ENCODE measurements at places on chromosomes 2 and 18.

DNA sequence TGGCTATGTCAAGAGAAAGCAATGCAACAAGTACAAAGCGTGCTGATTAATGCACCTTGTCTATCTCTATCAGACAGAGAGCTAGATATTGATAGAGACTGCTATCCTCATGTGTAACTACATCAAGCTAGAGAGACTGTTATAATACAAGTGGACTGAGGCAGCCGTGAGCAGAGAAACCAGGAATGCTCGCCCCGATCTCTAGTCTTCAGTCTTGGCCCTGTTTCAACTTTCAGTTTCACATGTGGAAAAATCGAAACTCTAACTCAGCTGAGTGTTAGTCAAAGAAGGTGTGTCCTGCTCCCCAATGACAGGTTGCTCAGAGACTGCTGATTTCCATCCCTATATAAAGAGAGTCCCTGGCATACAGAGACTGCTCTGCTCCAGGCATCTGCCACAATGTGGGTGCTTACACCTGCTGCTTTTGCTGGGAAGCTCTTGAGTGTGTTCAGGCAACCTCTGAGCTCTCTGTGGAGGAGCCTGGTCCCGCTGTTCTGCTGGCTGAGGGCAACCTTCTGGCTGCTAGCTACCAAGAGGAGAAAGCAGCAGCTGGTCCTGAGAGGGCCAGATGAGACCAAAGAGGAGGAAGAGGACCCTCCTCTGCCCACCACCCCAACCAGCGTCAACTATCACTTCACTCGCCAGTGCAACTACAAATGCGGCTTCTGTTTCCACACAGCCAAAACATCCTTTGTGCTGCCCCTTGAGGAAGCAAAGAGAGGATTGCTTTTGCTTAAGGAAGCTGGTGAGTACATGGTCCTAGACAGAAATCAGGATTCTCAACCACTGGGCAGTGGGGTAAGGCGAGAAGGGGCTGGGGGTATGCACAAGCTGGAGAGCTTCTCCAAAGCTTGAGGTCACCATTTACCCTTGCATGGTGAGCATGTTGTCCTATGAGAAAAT, at the start of gene RSAD2:
TSS of gene RSAD2 (plus strand) at position 376 of the 903 bp plus-strand sequence. CDS start at position 400, 24 bp downstream.
- DNase-seq, result peak; percentile 67

DNA sequence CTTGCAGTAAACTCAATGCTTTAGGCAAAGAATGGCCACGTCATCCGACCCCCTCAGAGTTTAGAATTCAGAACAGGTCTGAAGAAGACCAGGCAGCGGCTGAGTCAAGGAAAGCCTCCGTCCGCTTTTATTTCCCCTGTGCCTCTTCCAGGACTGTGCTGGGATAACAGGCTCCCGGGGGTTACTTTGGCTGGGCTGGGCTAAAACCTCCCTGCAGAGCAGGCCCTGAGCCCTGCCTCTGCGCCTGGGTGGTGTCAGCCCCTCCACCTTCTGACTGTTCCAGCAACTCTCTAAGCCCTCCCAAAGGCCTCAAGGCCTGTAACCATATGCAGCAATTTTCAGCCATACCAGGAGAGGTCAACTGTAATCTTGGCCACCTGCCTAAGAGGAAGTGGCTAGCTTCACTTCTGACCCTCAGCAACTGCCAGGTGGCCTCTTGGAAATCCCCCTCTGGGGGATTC, 166.5 kb downstream of the RPIA start:
- no peak for DNase-seq

DNA sequence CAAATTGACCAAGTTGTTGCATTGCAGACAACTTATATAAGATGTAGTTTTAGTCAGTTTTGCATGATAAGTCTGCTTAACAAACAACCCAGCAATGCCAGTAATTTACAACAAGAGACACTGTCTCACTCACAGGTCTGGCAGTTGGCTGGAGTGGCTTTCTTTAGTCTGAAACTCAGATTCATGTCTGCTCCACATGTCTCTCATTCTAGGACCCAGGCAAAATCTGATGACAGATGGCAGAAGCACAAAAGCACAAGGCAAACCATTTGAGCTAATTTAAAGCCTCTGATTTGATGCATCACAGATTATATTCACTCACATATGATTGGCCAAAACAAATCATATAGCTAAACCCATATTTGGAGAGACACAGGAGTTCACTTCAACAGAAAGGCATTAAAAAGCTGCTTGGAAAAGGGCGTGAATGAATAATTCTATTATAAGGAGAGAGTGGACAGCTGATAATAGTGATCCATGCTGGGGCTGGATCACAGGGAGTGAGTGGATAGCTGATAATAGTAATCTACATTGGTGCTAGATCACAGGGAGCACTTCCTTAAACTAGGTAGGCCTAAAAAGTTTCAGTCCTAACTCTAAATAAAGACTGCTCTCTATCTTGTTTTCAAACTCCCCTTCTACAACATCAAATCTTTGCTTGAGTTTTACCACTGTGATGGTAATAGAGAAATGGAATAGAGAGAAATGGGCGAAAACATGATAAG, 593.2 kb upstream of the ZNF804A start:
- no peak for DNase-seq

GRCh38 chr2:126657148-126657635, 1.2 kb downstream of the GYPC start:
- DNase-seq, result peak; percentile 77

DNA sequence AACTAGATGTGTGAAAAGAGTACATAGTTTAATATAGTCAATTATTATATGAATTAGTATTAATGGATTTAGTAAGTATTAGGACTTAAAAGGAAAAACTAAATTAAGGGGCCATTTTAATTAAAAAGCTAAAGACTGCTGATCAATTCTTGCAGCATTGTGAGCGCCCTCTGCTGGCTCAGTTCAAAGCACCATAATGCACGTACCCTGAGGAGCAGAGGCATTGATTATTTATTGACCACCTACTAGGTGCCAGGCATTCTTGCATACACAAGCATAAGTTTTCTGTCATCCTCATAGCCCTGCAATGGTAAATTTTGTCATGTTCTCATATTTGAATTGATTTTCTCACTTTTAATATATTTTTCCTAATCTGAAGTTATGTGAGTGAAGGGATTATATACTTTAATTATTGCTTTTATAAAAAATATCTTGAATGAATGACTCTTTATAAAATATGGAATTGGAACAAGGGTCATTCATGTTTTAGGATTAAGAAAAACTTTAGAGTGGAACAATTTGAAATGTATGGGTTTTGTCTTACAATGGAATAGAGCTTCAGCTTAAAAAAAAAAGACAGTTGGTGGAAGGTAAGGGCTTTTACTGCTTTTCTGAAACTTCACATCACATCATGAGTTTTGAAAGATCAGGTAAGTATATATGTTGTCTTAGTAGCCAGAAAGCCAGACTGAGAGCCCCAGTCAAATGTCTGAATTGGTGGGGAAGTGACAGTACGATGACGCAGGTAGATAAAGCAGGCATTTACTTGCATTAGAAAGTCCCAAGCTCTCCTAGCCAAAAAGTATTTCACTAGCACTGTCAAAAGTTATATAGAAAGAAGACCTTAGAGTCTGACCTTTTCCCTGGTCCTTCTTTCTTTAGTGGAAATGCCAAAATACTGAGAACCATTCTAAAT, 9.7 kb downstream of the ITGA4 start:
- DNase-seq, result peak; percentile 91

DNA sequence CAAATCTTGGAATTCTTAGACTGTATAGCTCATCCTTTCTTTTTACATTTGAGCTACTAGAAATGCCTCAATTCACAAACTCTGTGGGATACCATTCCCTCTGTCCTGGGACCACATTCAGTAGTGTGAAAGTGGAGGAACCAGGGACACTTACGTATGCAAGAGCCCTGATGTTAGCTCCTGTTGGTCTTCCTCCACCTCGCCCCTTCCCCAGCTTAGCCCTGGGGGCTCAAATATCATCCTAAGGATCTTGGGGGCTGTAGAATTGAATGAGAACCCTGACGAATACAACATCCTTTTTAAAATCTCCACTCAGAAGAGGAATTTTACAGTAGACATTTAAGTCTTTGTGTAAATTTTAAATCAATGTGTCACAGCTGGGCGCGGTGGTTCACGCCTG, 65.2 kb upstream of the RAPH1 start:
- no peak for DNase-seq

DNA sequence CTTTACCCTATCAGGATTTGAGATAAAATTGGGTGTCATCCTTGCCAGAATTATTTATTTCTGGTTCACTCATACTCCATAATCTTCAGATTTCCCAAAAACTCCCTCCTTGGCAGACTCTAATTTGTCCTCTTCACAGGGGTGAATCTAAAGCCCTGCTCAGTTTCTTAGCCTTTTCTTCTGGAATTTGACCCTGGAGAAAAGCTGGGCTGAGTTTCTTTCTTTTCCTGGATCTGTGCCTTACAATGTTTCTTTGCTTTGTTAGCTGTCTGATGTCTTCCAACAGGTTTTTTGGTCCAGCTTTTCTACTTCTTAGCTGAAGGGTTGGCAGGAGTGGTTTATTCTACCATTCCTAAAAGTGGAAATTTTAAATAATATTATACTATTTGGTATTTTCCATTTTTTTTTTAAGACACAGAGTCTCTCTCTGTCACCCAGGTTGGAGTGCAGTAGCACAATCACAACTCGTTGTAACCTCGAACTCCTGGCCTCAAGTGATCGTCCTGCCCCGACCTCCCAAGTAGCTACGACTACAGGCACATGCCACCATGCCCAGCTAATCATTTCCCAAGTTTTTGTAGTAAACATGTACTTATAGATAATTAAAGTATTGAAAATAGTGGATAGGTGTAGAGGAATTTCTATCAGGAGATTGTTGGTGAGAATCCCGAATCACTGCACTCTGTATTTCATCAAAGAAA, 138.4 kb upstream of the TWIST2 start:
- no peak for DNase-seq

DNA sequence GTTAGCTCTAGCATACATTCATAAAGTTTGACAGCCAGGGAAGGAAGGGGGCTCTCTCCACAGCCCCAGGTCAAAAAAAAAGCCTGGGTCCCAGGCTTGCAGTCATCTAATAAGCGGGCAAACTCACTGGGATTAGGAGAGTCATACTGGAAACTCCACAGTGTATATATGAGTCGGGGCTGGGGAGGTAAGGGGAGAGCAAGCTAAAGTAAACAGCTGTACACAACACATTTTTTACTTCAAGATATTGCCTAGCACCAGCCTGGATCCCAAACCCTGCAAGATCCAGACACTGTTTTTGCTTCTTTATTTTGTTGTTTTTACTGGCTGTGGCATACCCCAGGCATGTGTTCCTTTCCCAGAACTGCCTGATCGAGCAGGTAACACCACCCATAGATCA, 291.3 kb upstream of the TANK start:
- DNase-seq, result no peak

DNA sequence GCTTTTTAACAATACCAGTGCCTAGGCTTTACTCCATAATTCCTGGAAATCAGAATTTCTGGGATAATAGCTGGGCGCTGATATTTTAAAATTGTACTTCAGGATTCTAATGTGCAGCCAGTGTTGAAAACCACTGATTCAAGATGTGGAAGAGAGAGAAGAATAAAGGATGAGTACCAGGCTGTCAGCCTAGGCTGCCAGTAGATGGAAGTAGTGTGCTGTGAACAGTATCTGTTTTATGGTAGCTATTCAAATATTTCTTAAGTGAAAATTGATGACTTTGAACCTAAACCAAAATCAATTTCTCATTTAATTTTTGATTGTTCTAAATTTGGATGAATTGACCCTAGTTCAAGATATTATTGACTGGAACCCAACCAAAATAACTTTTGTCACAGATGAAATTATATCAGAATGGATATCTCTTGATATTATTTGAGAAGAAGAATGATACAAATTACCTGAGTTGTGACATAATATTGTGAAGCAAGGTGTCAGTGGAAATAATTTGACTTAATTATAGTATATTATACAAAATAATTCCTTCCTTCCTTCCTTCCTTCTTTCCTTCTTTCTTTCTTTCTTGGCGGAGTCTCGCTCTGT, 88.0 kb downstream of the COMMD1 start:
- DNase-seq, result no peak

DNA sequence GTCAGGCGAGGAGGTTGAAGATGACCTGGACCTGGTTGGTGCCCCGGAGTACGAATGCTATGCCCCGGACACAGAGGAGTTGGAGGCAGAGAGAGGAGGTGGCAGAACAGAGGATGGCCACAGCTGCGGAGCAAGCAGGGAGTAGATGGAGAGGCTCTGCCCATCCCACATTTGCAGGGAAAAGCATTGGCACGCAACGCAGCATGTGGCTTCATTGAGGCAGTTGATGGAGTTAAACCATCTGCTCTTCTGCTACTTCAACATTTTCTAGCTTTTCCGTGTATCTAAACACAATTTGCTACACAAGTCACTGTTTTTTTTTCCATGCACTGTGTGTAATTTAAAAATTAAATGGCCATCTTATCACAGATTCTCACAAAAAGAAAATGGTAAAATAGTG, 11.8 kb downstream of the RBFA start:
- no peak for DNase-seq

GRCh38 chr2:71839826-71840225, 307.8 kb downstream of the CYP26B1 start:
- no peak for DNase-seq

DNA sequence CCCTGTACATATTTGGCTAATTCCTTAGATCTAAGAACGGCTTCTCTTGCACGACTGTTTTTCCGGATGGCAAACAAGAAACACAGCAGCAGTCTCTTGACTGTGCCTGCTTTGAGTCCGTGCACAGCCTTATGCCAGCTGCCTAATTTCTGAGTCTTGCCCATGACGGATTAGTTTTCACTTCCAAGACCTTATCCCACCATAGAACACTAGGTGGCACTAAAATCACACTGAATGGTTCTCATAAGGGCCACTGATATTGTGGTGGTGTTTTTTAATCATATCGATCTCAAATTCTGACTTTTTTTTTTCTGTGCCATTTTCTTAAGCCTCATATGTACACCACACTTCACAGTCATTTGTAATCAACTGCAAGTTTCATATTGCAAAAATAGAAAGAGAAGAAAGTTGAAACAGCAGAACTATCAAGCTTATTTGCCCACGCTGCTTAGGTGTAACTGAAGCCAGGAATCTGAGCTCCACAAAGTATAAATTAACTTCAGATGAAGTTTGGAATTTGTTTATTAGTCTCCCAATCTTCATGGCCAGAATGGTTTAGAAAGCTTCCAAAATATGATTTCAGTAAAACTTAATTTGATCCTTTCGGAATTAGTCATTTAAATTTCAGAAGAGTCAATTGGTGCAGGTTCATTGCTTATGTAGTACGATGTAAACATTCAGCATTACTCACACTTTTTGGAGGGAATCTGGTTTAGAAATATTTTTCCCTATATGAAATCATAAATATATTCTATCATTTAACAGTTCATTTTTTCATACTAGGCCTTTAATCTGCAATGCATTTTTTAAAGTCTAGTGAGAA, 45.5 kb upstream of the SCN7A start:
- no peak for DNase-seq

GRCh38 chr18:13452388-13452811, 233.8 kb downstream of the LDLRAD4 start:
- DNase-seq, result no peak

DNA sequence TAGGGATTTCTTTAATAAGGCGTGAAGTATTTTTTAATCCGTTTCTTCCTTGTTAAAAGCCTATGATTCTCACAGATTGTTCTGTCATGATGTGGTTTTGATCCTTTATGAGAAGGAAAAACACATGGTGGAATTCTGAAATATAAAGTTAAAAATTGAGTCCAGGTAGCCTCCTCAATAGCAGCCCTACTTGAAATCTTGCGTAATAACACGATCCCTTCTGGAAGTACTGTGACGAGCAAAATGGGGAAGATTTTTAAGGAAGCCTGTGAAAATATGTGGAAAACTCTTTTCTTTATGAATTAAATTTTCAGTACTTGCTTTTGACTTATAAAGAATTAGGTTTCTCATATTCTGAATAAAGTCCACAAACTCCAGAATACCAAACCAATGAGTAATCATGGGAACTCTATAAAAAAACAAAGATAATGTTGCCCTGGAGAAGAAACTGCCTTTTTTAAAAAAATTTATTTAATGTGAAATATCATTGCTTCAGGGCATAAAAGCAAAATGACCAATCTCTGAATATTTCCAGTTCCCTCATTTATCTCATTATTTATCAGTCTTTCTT, 476.4 kb upstream of the ZEB2 start:
- DNase-seq, result no peak

Data from activated effector memory CD4-positive, alpha-beta T cell treated with anti-CD3 and anti-CD28 coated beads, Interleukin-2, amount 50 U/mL, for 16 hours (primary cell).